DMS153 (cell line): ENCODE measurements at places on chromosomes 3 and 15.
A peak's percentile ranks its signal among the peaks of the same experiment; 100 is the strongest.

- no peak for DNase-seq
These were observed 19.5 kb downstream of the PRKCD start for GRCh38 chr3:53180305-53181023.

- no peak for DNase-seq
These were observed 1.2 kb downstream of the MLF1 start for GRCh38 chr3:158571969-158572765.

DNA sequence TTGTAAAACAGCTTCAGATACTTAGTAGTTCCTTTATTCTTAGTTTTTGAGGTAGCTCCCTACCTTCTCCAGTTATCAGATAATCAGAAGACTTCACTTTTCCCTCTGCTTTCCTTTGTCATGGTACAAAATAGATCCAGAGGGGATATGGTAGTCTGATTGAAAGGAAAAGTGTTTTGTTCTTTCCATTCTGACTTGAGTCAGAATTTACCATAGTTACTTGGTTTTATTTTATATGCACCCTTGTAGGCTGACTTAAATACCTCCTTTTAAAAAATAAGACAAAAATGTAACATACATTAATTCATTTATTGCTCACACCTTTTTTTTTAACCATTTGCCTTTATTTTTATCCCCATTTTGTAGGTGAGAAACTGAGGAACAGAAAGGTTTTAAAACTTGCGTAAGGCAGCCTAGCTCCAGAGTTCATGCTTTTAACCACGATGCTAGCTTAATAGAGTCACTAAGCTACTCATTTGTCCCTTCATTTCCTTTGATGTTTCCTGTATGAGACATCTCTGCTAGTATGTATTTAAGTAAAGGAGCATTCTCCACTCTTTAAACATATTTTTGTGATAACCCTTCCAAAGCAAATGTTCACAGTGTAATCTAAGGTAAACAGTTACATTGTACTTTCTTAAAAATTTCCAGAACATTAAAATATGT, 187.5 kb downstream of the KLHL25 start:
- DNase-seq = no peak

DNA sequence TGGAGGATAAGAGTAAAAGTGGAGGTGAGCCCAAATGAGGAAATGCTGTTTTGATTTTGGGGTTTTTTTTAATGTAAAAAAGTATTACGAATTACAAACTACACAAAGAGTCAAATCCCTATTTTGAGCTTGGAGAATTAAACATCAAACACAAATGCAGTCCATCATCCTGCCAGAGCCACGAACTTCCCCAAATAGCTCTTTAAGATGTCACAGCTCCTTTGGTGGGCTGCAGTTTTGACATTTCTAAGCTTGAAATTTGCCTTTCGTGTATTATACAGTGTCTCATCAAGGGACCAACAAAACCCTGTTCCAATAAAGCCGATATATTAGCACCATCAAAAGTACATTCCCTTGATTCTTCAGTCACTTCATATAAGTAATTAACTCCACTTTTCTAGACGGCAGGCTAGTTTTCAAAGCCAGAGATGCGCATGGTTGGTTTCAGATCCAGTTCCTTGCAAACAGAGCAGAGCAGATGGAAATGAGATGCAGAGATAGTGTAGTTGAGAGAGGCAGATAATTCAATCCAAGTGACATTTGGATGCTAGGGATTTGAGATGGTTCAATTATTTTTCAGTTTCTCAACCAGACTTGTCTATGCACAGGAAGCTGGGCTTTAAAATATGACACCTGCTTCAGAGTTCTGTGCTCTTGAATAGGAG, 580.9 kb downstream of the EDEM1 start:
- peak; percentile 1 for DNase-seq

- DNase-seq = no peak
These were observed 2.5 kb upstream of the ISLR start for GRCh38 chr15:74170875-74171578.

DNA sequence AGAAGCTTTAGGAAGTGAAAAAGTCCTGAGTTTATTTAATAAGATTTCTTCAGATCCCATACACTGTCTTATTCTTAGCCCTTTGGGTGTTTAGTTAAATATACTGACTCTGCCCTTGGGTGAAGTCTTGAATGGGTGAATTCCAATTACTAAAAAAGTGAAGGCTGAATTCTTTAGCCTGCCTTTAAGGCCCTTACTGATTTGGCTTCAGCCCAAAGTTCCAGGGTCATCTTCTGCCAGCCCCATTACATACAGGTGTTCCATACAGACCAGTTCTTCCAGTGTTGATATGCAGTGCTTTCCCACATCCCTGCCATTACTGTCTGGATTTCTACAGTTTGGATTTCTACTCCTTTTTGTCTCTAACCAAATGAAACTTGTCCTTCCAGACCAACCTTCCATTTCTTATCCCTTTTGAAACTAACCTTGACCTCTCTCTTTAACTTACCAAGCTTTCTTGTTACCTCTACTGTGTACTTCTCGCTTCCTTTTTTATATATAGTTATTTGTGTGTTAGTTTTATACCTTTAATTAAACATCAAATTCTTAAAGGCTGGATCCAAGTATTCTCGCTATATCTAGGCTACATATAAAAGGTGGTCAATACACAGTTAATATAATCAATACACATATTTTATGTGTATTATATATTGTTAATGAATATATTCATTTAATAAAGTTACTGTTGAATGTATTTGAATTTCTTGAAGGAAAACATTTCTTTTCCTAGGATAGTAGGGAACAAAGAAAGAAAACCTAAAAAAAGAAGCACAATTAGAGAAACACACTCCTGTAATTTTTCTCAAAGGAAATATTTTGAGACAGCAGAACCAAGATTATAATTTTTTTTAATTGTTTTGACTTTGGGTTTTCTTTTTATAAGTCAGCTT, 15.0 kb downstream of the MBNL1 start:
- no peak for DNase-seq

GRCh38 chr3:20912406-20912805, 726.4 kb upstream of the SGO1 start:
- no peak for DNase-seq

- no peak for DNase-seq
These were observed 238.0 kb downstream of the SHOX2 start for GRCh38 chr3:157868196-157868595.

DNA sequence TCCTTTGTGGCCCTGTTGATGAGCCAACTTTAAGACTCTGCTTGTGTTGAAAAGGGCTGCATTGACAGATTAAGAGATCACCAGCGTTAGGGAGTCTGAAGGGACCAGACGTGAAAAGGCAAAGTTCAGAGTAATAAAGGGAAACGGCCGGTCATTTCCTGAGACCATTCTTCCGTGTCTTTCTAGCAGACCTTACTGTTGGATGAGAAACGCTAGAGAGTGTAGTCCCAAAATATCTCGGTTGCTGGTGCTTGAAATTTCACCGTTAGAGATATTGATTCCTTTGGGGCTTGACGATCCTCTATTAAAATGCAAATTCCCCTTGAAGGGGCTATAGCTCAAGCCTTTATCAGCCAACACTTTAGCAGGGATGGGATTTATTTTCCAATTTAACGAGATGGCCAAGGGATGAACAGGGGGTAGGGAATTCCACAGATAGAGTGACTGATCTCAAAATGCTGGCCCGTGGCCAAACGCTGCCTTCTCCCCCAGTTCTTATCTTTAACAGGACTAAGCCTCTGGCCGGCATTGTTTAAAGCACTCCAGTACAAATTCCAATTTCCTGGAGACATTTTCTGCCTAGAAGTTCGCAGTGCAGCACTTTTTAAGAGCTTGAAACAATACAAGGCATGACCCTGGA, 250.4 kb downstream of the TJP1 start:
- DNase-seq = no peak

DNA sequence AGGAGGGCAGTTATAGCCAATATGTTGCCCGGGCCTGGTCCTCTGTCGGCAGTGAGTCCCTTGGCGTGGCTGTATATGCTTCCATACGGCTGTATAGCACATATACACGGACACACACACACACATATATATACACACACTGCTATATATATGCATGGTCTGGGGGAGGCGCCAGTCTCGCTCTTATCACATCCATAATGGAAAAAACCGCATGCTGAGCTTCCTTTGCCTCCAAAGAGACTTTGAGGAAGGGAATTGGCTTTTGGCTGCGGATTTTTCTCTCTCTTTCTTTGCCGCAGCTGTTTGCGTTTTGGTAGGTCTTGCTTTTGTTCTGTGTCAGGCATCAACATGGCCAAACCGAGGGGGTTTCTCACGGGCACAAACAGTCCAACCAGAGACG, 11.3 kb upstream of the TMEM115 start:
- peak; percentile 29 for DNase-seq

DNA sequence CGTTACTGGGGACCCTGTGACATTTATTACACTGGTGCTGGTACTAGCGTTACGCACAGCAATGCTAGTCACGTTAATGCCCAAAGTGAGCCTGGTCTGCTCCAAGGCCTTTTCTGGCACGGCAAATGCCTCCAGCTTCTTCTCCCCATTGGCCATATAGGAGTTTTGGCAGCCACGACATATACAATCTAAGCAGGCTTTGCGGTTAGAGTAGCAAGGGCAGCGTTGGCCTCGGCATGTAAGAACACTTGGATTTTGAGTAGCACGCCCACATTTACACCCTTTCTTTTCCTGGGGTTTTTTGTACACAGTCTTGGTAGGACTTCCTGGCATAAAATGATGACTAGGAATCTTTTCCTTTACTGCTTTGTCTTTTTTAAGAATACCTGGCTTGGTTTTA, 44.9 kb downstream of the MSL2 start:
- no peak for DNase-seq
